ENCODE measurements at places on chromosomes 4 and X. TPM values are rescaled to one million over a fixed set of nuclear protein-coding genes. Genes with fewer than 3 reads are reported as not detected.

Gene CLGN
- 3.2 TPM for total RNA-seq

Gene SH2D1A
- total RNA-seq = not detected

Gene USP51
- total RNA-seq = 6.2 TPM

Gene MAGEB2
- total RNA-seq = 0.13 TPM

Gene TASL
- total RNA-seq = not detected

Gene GPR143
- total RNA-seq = 7.9 TPM

Gene FAM236D
- total RNA-seq = not detected

Gene SMIM10L2A
- total RNA-seq = 18.3 TPM

Gene CENPVL1
- 2.8 TPM for total RNA-seq

Gene LEF1
- total RNA-seq = 2.5 TPM

Gene USP26
- not detected for total RNA-seq

Gene MAGEA8
- total RNA-seq = not detected

Gene GAGE2A
- total RNA-seq = not detected

Gene VSIG4
- not detected for total RNA-seq
